ENCODE measurements at places on chromosomes 3 and 15.

- DNase-seq, result no peak
These were observed 2.1 kb upstream of the FAM131A start for GRCh38 chr3:184335291-184335660.

- DNase-seq, result no peak
These were observed 48.9 kb downstream of the GASK1A start for GRCh38 chr3:43028001-43028400.

DNA sequence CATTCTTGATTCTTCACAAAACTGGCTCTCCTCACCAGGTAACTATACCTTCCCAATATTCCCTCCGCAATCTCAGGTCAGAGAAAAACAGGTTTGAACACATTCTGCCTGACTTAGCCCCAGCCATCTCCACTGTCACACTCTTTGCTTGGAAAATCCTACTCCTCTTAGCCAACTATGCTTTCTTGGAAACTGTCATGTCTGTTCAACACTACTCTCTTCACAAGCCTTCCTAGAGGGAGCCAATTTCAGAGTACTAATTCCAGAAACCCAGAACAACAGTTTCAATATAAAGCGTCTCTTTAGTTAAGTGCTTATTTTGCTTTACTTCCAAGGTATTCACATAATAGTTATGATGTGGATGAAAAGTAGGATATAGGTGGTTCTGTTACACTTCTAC is 21.7 kb downstream of the MTMR10 start:
- DNase-seq, result no peak

DNA sequence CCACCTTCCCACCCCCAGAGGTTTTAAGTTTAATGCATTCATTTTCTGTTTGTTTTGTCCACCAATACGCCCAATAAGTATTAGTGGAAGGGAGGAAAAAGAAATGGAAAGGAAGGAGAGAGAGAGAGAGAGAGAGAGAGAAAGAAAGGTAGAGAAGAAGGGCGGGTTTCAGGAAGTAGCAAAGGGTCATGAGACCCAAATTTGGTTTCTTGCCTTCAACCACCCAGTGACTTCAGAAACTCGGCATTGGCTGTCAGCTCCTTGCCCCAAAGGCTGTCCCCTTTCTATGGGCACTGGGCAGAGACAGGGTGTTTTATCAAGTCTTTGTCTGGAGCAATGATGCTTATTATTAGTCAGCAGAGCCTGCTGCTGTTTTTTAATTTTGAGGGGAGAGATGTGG is 13.5 kb upstream of the NR1D2 start:
- no peak for DNase-seq

DNA sequence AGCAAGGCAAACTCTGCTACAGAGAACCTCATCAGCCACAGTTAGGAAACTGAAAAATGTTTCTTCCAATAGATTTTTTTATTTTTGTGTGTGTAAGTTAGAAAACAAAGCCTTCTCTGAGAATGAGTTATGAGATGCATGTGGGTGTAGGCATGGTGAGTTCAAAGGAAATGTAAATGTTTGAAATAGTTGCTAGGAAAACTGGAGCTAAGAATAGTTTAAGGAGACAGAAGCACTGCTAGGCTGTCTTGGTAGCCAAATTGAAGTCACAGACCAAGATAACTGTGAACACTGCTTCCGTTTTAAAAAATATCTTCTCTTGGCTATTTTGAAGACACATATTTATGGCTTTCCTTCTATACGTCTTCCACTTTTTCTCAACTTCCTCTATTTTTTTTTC is 1501.2 kb upstream of the CADM2 start:
- DNase-seq, result no peak

DNA sequence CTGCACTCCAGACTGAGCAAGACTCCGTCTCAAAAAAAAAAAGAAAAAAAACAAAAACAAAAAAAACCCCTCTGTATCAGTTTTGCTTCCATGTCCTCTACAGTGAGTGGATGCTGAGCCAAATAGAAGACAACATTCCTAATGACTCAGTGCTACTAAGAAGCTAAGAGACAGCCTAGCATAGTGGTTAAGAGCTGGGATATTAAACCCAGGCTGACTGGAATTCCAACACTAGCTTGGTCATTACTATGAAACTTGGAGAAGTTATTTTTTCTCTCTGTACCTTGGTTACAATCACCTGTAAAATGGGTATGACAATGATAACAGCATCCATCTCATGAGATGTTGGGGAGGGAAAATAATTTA is 60.9 kb upstream of the PYGO1 start:
- DNase-seq, result no peak

DNA sequence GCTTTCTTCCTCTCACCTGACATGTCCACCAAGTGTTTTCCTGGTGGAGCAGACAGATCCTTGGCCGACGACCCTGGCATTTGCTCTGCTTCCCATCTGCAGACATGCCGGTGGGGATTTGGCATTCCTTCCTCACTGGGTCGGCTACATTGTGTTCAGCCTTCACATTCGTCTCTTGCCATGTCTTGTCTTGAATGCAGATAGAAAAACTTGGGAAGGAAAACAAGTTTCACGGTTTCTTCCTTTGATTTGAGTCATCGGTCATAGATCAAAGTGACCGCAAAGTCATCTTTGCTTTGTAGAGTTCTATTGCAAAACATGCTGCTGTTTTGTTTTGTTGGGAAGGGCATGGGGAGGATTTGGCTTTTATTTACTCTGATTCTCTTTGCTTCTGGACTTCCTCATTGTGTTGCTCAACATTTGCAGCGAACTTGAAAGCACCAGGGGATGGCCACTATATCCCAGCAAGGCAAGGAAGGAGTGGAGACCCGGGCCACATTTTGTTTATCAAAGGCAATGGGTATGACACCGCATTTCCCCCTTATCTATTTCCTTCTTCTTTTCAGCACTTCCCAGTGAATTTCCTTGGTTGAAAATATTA is 321.3 kb downstream of the CACNA2D3 start:
- DNase-seq, result no peak

GRCh38 chr15:52760562-52760961 is 29.6 kb downstream of the ONECUT1 start:
- DNase-seq, result no peak

- DNase-seq, result no peak
These were observed 156.7 kb upstream of the TSC22D2 start for GRCh38 chr3:150251187-150252062.

DNA sequence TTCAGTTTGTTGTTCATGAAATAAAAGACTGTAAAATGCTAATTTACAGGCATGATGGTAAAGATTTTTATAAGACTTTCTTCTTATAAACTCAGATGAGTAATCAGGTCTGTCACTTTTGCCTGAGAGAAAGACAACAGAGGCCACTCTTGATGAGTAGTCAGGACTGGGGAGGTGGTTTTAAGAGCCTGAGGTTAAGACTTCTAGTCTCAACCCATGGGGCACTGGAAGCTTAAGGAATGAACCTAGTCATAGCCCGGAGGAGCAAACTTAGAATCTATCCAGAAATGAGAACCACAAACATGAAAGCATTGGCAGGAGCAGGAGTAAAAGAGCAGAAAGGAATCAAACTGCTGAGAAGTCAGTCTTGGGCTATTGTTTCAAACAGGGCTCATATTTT is 846.3 kb upstream of the ARPP21 start:
- no peak for DNase-seq

- no peak for DNase-seq
These were observed 274.4 kb downstream of the PLCL2 start for GRCh38 chr3:17158941-17159682.

DNA sequence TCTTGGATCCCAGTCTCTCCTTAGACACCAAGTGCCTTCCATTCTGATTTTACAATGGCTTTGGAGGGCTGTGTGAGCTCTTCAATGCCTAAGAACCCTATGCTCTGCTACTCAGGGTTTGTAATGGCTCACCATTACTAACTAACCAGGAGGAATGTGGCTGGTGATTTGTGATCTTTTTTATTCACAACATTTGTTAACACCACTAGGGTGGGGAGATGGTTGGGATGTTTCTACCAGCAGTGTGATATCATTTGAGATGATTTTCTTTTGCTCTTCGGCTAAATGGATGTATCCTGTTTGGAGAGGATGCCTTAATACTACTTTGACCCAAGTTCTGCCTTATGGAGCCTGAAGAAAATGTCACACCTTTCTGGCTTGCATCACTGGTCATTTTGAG is 226.9 kb downstream of the MFSD1 start:
- no peak for DNase-seq

- no peak for DNase-seq
These were observed 2.4 kb upstream of the VIPR1 start for GRCh38 chr3:42500091-42500490.

- DNase-seq, result no peak
These were observed 26.9 kb upstream of the ATG7 start for GRCh38 chr3:11245276-11245675.

DNA sequence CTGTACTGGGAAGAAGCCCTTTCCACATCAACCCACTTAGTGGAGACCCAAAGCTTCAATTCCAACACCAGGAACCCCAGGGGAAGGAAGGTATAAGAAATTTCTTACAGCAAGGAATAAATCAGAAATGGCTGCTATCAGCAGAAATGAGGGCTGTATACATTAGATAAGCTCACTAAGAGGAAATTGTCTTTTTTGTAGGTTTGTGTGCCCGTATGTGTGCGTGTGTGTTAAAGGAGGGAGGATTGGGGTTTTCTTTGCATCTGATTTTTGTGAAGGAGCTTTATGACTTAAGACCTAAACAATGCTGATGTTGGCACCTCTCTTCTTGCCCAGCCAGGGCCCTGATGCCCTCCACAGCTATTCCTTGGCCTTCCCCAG is 18.6 kb downstream of the ARRDC4 start:
- no peak for DNase-seq

DNA sequence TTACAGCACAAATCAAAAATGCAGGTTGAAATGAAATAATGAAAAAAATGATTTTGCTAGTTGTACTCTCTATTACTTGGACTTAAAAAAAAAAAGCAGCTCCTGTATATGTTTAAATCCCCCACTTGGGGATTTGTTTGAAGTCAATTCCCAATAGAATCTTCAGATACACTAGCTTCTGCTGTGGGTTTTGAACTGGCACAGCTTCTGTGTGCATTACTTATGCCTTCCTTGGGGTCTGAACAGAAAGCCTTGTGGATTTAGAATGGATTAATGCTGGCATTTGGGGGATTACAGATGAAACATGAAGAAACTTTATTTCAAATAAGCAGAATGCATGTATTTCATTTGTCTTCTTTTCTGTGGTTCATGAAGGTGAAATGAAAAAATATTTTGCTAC is 513.2 kb upstream of the TBL1XR1 start:
- DNase-seq, result no peak

GRCh38 chr15:62519900-62520299 is 354.8 kb upstream of the C2CD4B start:
- DNase-seq, result no peak

DNA sequence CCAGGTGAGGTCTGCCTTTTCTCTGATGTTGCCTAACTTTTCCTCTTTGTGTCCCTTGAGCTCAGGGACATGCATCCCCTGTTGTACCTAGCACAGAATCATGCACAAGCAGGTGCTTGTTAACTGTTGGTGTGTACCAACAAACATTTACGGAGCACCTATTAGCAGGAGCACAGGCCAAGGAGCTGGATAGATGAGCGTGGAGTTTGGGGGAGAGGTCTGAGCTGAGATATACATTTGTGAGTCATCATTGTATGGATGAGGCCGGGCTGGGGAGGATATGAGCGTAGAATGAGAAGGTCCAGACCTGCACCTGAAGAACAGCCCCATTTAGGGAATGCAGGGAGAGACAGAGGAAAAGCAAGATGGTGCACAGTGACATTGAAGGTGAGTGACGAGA is 53.4 kb downstream of the SMAD3 start:
- DNase-seq, result no peak

DNA sequence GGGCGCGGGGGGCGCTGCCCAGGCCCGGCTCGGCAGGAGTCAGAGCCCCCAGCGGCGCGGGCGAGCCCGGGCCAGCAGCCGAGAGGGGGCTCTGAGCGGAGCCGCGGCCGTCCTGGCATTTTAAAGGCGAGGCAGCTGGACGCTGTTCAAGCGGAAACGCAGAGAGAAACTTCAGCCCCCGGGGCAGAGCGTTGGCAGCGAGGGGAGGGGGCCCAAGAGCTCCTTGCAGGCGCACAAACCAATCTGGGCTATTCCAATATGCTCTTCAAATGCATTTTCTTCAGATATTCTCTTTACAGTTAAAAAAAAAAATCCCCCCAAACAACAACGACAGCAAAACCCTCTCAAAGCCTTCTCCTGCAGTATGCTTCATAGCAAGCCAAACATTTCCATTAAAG is at the start of gene CTXND1:
CTXND1 (minus strand) TSS at position 93 of the 398 bp plus-strand sequence. CDS start 50,264 bp downstream, outside the sequence.
- DNase-seq, result peak; percentile 78

DNA sequence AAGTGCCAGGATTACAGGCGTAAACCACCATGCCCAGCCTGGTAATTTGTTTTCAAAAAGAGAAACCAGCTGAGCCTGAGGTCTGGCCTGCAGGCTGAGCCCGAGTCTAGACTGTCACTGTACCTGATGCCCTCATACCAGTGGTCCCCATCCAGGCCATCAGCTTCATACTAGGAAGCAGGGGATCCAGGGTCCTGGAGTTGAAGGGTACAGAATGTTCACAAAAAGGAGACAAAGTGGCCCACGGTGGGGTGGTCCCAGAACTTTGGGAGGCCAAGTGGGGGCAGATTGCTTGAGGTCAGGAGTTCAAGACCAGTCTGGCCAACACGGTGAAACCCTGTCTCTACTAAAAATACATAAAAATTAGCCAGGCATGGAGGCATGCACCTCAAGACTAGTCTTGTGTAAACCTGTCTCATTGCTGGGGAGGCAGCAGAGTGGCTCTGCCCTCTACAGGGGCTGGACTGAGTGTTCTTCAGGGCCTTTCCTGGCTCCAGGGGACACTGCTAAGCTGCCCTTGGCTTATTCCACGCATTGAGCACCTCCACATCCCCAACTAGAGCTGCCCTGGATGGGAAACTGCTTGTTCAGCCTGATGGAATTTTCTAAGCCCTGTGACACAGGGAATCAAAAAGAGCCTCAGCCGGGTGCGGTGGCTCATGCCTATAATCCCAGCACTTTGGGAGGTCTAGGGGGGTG is 7.9 kb upstream of the HHATL start:
- no peak for DNase-seq

DNA sequence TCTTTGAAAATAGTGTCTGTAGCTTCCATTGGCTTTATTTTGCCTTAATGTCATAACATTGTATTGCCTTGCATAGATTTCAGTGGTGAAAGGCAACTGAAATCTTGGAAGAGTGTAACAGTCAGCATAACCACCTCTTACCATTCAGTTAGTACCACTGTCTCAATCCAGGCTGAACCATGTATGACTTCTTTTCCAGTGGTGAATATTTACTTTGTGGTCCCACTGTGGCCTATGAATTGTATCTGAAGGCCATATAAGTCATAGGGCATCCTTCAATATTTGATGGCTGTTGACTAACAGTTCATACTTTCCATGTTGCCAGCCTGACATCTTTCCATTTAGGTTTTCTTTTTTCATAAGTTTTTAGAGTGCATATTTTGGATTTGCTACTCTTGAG is 38.4 kb downstream of the MED12L start:
- no peak for DNase-seq

GRCh38 chr15:80695099-80695910 is at the start of gene ABHD17C:
Gene ABHD17C, plus strand, starts transcription at chr15:80695310. Its CDS starts 120 bp downstream, at chr15:80695430.
- DNase-seq, result peak; percentile 85

GRCh38 chr3:8441969-8442559 is 59.6 kb upstream of the LMCD1 start:
- peak; percentile 84 for DNase-seq

DNA sequence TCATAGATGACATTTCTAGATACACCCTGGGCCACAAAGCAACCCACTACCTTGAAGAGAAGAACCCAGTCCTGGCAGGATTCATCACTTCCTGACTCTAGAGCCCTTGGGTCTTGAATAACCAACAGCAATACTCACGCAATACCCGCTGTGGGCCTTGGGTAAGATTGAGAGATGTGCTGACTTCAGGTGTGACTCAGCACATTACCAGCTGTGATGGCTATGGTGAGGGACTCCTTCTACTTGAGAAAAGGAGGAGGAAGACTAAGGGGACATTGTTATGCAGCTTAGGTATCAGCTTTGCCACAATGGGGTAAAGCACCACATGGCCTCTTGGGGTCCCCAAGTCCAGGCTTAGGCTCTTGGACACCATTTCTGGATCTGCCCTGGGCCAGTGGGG is 14.9 kb downstream of the C3orf33 start:
- no peak for DNase-seq

Data from neural progenitor cell (in vitro differentiated cells).